ENCODE measurements at places on chromosomes 3 and 15.

DNA sequence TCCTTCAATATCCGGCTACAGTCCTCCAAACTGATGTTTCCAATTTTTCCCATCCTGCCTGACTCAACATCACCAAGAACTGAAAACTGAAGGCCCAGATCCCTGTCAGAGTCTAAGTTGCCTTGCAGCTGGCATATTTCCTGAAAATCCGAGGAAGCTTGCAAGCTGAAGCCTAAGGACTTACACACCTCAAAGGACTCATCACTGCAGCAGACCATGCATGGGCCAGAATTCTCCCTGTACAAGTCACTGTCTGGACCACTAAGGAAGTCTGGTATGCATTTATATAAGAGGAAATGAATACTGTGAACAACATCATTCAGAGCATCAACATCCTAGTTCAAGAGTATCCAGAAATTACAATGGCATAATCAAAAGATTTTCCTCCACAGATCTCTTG lies 548.8 kb upstream of the MDFIC2 start:
- DNase-seq, result no peak

DNA sequence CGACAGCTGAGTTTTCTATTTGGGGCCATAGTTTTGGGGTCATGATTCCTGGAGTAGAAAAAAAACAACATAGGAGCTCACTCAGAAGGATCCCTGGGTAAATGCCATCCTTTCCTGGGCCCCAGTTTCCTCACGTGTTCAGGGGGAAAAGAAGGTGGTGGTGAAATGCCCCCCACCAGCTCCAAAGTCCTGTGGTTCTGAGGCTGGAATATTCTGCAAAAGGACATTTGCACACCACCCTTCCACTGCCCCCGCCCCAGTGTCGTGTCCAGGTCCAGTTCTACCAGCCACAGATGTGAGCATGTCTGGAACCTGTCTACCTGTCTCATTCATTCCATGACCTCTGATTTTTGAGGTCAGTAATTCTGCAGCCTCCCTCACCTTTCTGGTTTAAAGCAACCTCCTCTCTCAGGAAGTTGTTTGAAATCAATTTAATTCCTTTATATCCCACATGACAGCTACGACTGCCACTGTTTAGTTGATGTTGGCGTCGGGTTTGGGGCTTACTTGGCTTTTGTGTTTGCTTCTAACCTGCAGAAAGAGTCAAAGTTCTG lies 82.1 kb downstream of the SMAD3 start:
- no peak for DNase-seq

- no peak for DNase-seq
Observed at GRCh38 chr3:126553284-126554084, 5.2 kb downstream of the C3orf22 start.

DNA sequence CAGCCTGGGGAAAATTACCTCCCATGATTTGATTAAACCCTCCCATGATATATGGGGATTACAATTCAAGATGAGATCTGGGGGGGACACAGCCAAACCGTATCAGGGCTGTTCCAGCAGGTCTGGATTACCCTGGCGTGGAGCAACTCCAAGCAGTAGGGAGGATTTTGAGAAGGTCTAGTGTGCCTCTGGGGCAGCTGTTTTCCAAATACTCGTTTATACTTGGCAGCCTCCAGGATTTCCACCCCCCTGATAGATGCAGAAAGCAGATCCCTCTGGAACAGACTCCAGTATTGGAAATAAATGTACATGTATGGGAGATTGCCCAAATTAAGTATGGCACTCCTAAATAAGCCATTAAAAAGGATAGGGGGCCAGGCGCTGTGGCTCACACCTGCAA lies 7.7 kb upstream of the IRAK2 start:
- DNase-seq, result no peak

DNA sequence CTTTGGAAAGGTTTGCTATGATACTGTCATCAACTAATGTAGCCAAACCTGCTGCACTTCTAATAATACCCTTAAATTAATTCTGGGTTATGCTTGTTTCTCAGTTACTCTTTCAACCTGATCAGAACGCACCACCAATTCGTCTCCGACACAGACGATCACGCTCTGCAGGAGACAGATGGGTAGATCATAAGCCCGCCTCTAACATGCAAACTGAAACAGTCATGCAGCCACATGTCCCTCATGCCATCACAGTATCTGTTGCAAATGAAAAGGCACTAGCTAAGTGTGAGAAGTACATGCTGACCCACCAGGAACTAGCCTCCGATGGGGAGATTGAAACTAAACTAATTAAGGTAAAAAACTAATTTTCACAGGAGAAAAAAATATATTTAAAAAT lies 7.9 kb upstream of the RPLP1 start:
- no peak for DNase-seq

- no peak for DNase-seq
Observed at GRCh38 chr3:45654397-45654944, 34.7 kb upstream of the SACM1L start.

GRCh38 chr15:61318802-61319525 lies 89.9 kb upstream of the RORA start:
- DNase-seq, result no peak

GRCh38 chr3:14652-15051 lies 181.9 kb upstream of the CHL1 start:
- DNase-seq, result no peak

DNA sequence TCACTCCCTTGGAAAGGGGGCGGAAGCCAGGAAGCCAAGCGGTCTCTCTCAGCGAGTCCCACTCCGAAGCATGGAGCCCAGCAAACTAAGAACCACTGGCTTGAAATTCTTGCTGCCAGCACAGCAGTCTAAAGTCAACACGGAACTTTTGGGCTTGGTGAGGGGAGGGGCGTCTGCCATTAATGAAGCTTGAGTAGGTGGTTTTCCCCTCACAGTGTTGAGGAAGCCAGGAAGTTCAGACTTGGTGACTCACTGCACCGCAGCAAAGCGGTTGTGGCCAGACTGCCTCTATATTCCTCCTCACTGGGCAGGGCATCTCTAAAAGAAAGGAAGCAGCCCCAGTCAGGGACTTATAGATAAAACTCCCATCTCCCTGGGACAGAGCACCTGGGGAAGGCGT lies 665.4 kb upstream of the CBLB start:
- no peak for DNase-seq

DNA sequence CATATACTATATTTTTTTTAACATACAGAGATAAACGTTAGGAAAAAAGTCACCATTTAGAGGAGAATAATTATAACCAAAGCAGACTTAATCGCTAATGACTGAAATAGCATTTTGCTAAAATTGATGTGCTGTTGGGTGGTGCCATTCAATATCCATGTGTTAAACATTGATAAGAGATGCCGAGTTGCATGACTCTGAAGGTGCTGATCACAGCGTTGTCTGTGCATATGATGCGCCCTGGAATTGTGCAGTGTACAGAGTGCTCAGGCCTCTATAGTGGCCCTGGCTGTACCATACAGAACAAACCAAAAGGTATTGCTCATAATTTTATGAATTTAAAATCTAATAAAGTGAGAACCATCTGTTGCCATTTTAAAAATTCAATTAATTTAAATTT lies 168.3 kb downstream of the MEIS2 start:
- DNase-seq, result no peak

DNA sequence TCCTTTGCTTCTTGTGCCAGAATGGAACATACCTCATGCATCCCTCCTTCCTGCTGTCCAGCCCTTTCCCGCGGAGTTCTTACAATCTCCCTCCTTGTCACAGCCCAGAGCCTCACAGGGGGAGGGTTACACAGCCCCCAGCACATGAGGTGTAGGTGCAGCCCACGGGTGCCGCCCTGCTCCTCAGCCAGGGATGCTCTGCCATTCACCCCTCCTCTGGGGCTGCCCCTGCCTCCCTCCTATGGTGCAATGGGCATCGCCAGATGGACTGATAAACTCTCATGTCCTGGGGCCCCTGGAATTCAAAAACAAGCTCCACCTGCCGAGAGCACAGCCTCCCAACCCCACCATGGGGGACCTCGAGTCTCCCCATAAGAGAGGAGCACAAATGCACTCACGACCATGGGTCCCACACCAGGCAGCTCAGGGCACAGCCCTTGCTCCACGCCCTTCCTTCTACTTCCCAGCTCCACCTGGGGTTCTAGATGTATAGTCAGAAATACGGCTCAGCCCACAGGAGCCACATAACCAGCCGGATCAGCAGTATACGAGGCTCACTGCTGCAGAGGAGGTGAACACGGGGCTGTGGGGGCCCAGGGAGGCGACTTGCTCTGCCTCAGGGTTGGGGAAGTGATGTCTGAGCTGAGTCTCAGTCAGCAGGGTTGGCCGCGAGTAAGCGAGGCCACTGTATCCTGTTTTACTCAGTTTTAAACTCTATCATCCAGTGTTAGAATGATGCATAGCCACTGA lies 269.7 kb upstream of the LYSMD4 start:
- no peak for DNase-seq

- no peak for DNase-seq
Observed at GRCh38 chr3:158649791-158650190, 5.5 kb downstream of the GFM1 start.

- DNase-seq, result no peak
Observed at GRCh38 chr15:101183226-101183930, 68.5 kb downstream of the CHSY1 start.

GRCh38 chr3:56321892-56322291 lies 146.4 kb downstream of the ERC2 start:
- no peak for DNase-seq

DNA sequence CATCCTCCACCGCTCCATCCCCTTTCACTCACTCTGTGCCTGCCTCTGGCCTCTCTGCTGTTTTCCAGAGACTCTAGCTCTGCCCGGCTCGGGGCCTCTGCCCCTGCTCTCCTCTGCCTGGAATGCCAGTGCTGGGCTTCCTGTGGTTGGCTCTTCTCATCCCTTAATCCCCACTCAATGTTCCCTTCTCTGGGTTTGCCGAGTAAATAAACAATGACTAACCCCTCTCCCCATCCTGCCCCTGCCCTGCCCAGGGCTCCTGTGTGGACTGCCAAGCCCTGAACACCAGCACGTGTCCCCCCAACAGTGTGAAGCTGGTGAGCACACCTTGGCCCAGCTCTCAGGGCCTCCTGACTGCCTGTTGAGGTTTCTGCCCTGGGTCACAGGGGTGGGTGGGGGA lies 12.2 kb downstream of the STAB1 start:
- no peak for DNase-seq

DNA sequence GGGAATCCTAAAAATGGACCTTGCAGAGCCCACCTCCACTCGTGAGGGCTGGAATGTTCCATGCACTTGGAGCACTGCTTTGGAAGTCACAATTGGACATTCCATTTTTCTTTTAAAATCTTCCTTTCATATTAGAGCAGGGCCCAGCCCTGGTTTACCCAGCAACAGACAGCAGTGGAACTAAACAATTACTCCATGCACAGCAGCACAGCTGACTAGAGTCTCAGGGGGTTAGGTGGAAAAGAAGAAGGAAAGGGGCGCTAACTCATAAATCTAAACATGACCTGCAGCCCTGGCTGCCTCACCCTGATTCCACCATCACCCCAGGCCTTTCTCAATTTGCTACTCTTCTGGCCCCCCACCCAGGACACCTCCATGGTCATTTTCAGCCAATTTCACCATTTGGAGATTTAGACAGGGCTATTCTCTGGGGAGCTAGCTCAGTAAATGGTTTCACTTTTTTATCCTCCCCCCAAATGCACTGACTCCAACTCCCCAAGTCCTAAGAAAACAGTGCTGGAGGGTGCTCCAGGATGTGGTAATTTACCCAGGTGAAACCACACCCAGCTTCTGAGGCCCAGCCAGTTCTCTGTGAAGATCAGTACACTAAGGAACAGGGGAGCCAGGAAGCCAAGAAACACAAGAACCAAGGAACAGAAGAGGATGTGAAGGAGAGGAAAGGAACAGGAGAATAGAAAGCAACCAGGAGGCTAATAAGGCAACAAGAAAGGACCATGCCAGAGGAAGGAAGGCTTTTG lies 1.6 kb upstream of the LRRC31 start:
- no peak for DNase-seq

- DNase-seq, result no peak
Observed at GRCh38 chr3:29745232-29745870, 464.5 kb downstream of the RBMS3 start.

DNA sequence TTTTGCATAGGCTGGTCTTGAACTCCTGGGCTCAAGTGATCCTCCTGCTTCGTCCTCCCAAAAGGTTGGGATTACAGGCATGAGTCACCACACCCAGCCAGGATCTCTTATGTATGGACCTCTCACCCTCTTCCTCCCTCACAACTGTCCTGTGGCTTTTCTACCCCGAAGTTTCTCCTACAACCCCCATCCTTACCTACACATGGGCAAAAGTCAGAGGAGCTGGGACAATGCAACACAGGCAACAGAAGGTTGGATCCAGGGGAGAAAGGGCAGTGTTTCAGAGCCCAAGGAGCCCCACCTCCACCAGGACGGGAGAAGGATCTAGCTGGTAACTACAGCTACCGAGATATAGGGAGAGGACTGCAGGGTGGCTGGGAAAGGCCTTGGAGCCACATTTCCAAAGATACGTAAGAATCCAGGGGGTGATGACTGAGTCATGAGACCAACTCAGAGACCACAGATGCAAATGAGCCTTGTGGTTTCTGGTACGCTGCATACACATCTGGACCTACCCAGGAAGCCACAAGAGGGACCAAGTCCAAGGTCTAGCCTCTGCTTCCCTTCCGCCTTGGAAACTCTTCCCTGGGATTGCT lies 13.6 kb downstream of the IGDCC4 start:
- DNase-seq, result no peak

GRCh38 chr3:59759298-59760031 lies 709.6 kb upstream of the CFAP20DC start:
- DNase-seq, result no peak

DNA sequence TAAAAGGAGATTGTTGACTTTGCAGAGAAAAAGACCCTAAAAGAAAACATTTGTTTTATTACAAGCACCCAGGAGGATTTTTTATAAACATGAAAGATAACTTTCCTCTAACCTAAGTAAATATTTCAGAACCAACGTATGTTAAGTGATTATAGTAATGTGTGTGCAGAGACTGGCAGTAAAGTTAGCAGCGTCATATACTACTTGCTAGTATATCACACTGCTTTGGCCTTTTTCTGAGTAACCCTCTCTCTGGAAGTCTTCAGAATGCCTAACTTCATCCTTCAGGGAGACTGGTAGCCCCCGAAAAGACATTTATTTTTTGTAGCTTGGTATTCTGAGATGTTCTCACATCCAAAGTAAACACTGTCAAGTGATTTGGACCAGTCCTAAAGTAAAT lies 17.9 kb downstream of the UBE2E1 start:
- DNase-seq, result no peak

DNA sequence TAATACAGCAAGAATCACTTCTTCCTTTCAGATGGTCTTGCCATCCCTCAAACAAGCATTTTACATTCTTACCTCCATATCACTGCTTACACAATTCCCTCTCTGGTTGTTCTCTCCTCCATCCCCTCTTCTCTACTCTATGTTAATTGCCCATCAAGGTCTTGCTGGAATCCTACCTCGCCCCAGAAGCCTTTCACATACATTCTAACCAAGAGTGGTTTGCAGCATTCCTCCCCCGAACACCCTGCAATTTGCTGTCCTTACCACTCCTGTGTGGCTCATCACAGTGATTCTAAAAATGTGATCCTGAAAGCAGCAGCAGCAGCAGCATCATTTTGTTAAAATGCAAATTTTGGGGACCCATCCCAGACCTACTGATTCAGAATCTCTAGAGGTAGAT lies 30.6 kb downstream of the TNIK start:
- no peak for DNase-seq
